ENCODE measurements at places on chromosomes 7 and 10. TPM values are rescaled to one million over a fixed set of nuclear protein-coding genes. Genes with fewer than 3 reads are reported as not detected.

RAB19 gene
- not detected for total RNA-seq

HOXA5 gene
- 7.4 TPM for total RNA-seq

DNA sequence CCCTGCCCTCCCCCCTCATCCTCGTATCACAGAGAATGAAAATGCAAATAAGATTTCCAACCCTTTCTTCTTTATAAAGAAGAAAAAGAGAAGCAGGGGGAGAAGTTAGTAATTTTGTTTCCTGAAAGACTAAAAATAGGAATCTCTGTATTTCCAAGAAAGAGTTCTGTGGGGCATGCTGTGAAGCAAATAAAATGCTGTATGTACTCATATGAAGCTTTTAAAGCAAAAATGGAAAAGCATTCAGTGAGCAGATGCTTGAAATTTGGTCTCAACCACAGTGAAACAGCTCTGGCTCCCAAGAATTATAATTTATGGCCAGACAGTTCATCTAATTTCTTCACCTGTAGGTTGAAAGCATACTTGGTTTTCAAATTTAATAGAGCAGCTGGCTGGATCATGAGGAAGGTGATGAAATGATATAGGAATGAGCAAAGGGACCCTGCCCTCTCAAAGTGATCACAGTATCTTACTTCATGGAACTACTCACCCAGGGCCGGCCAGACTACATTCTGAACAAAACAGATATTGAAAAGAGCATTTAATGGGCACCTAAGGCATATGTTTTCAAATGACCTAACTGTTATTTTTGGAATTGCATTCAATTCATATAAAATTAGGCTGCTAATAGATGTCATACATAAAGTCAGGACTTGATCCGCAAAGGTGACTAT, 31.4 kb downstream of the SVIL start:
- no peak for DNase-seq

- no peak for DNase-seq
These were observed 86.7 kb downstream of the MICU1 start for GRCh38 chr10:72539137-72539536.

- DNase-seq = no peak
These were observed 117.1 kb upstream of the DPP6 start for GRCh38 chr7:153935095-153935494.

GRCh38 chr7:105815576-105815975, 60.8 kb downstream of the ATXN7L1 start:
- no peak for DNase-seq

GRCh38 chr7:16268821-16269768, 152.2 kb downstream of the CRPPA start:
- peak; percentile 11 for DNase-seq

DIP2C gene
- 0.34 TPM for total RNA-seq

- no peak for DNase-seq
These were observed at the start of gene CRTAC1 for GRCh38 chr10:98030093-98030821. TSS of gene CRTAC1 (minus strand) at chr10:98030621. CDS start at chr10:98030472, 149 bp downstream.

DNA sequence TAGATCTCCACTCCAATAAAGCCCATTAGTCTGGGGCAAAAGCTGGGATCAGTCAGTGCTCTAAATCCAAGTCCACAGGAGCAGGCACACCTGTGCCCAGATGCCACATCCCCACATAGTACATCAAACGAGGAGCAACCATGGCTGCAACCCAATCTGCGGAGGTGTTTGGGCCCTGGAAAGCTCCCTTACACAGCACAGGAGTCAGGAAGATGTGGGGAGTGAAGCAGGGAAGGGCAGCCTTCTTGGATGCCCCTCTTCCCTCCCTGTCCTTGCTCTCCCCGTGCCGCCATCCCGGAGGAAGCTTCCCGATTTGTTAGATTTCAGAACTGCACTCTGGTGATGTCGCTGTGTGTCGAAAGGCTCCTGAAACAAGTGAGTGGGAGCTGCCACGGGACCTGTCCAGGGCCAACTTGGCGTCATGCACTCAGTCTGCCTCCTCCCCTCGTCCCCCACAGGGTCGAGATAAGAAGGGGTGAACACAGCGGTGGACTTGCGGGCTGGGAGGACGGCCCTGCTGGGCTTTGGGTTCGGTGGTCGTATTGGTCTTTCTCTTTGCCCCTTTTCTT, 230.6 kb upstream of the GRB10 start:
- no peak for DNase-seq

DNA sequence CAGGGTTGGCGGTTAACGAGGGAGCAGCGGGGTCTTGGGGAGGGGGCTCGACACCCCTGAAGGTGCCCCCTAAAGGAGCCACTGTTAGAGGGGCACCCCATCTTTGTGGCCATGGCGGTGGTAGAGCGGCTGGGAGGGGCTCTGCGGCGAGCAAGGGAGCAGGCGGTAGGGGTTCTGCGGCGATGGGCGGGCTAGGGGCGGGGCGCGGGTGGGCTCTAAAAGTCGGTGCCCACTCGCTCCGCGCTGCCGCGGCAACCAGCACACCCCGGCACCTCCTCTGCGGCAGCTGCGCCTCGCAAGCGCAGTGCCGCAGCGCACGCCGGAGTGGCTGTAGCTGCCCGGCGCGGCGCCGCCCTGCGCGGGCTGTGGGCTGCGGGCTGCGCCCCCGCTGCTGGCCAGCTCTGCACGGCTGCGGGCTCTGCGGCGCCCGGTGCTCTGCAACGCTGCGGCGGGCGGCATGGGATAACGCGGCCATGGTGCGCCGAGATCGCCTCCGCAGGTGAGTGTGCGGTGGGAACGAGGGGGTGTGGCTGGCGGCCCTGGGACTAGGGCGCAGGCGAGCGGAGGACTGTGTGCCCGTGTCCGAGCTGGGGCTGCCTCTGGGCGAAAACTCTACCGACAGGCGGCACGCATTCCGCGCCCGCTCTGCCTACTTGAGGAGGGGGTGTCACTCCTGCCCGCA, at the start of gene MEST:
Gene MEST (plus strand): TSS at position 245 of the 682 bp plus-strand sequence. CDS start 229 bp downstream, at position 474.
- no peak for DNase-seq

GRCh38 chr10:71332466-71332865, 13.4 kb downstream of the SLC29A3 start:
- DNase-seq = no peak

ZEB1 gene
- total RNA-seq = 20.6 TPM

DNA sequence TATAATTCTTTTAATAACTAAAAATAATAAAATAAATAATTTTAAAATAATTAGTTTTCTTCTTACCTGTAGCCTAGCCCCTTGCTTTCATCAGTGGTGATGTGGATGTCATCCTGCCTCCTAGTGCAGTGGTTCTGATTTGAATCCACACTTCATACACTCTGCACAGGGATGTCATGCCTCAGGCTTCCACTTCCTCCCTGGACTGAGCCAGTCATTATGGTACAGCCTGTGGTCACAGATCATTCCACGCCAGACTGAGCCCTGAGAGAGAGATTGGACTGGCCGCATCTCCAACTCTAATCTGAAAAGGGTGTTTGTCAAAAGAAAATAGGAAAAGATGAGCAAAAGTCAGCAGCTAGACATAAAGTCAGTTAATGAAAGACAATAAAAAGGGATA, 436.2 kb upstream of the IGFBP3 start:
- DNase-seq = no peak

NUTM2B gene
- 0.88 TPM for total RNA-seq

DNA sequence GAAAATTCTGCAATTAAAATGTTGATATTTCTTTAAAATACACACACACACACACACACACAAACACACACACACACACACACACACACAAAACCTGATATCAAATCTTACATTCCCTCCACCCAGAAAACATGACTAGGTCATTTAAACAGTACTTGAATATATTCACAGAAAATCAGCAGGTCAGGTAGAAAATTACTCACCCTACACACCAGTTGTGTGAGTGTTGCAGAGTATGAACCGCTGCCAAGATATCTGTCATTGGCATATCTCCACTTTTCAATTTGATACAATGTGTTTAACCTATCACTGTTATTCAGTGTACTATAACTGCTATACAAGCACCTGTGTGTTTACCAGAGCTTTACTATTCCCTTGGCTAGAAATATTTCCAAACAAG, 283.6 kb upstream of the LRRTM3 start:
- peak; percentile 29 for DNase-seq

SOSTDC1 gene
- total RNA-seq = not detected

DNA sequence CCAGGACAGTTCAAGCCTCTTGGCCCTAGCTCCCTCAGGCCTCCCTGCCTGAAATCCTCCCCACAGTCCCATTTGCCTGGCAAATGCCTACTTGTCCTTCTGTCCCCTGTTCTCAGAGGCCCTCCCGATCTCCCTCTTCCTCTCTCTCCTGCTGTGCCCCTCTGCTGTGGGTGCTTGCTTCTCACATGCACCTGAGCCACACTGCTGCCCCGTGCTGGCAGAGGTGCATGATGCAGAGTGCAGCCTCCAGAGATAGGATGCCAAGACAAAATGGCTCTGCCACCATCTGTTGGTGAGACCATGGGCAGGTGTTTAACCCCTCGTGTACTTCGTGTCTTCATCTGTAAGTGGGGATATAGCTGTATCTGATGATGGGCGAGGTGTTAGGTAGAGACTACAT, 158.4 kb downstream of the RGS10 start:
- no peak for DNase-seq

GNAT3 gene
- not detected for total RNA-seq

GRCh38 chr7:50687575-50688225, 95.0 kb downstream of the GRB10 start:
- DNase-seq = no peak

GATA3 gene
- 13.1 TPM for total RNA-seq

DNA sequence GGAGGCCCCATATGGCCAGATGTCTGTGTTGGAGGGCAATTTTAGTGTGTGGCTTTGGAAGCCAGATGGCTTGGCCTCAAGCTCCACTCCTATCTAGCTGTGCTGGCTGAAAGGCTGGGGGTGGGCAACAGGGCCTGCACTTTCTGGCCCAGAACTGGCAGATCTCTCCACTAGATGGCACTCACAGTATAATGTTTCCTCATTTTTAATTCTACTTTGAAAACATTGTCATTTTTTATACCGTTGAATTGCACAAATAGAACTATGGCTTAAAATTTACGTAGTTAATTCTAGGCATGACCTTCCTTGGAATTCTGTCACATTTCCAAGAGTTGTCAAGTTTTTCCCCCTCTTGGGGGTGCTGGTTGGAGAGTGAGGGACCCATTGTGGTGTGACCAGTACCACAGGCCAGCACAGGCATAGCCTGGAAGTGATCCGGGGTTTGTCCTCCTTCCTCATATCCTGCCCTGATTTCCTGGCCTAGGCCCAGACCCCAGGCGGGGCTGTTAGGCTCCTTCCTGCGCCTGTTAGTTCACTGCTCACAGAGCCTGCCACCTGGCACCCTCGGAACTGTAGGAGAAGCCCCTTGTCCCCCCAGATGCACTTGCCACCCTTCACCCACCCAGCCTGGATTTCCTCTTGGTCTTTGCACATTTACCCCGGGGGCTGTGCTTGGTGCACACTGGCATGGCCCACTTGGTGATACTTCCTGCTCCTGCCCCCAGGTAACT, 52.8 kb downstream of the ARHGAP22 start:
- DNase-seq = peak; percentile 53

KCNMA1 gene
- 16.4 TPM for total RNA-seq

ANKRD22 gene
- not detected for total RNA-seq

- peak; percentile 62 for DNase-seq
These were observed 301.6 kb upstream of the HPS1 start for GRCh38 chr10:98748298-98748697.

DNA sequence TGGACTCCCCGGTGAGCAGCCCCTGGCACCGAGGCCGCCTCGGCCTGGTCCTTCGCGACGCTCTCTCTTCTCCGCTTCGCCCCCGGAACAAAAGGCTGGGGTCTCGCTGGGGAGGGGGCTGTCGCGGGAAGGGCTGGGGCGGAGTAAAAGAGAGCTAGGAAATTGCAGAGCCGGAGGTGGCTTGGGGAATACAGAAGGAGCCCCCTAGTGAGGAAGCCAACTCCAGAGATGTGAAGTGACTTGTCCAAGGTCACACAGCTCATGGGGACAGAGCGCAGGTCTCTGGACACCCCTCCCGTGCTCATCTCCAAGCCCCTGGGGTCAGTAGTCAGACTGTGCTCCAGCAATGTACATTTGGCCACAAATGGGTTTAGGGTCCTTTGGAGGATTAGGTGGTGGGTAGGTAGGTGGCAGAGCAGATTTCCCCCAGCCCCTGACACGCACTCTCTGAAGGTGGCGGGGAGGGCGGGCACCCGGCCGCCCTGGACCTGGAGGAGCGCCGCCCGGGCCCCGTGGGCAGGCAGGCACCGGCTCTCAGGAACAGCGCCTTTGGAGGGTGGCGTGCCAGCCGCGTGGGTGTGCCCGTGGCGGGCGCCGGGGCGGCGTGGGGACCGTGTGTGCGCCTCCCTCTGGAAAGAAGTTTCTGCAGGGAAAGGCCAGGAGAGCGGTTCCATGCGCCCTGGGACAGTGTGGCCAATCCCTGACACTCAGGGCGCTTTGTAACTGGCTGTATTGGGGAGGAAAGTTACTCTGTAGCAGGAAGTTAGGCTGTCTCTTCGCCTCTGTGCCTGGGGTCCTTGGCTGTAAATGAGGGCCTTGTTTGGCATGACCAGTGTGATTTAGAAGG, 910 bp downstream of the WIPF3 start:
- DNase-seq = no peak

GRCh38 chr10:14621037-14621436, 153.7 kb downstream of the FAM107B start:
- DNase-seq = no peak

CDC14C gene
- not detected for total RNA-seq

MYH16 gene
- not detected for total RNA-seq

- DNase-seq = no peak
These were observed 47.7 kb upstream of the NRP1 start for GRCh38 chr10:33382216-33382600.

- no peak for DNase-seq
These were observed 1.4 kb downstream of the CCDC136 start for GRCh38 chr7:128793181-128793547.

DNA sequence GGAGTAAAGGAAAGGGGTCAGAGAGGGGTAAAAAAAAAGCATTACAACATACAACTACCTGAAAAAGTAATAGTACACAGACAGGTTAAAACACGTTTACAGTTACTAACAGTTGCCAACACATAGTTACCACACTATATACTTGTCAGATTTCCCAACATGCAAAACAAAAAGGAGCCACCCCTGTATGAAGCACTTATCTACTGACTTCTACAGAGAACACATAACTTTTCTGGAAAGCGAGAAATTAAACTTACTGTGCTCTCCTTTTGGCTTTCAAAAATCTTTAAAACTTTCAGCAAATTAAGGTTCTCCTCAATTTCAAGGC, 2.1 kb downstream of the ABI1 start:
- peak; percentile 83 for DNase-seq

SFTPA1 gene
- total RNA-seq = not detected

DNA sequence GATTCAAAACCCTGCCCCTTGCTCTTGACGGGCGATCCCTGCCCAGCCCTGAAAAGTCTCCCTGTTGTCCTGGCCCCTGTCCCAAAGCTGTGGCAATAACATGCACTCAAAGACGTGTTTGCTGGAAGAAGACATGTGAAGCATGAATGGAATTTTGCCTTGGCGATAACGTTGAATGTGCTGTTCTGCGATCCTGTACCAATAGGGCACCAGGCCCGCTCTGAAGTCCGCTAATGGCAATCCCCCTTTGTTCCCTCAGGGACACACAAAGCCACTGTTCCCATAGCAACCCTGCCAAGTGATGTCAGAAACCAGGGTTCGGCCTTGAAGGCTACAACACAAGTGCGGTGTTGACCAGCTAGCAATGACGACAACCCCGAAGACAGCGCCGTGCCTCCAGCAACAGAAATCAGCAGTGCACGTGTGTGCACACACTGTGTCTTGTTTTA, 284.6 kb downstream of the KLF6 start:
- peak; percentile 84 for DNase-seq

- DNase-seq = no peak
These were observed 5.1 kb downstream of the SYNPO2L start for GRCh38 chr10:73650537-73651331.

CALCR gene
- total RNA-seq = not detected

GRCh38 chr7:149883452-149883861, 9.7 kb downstream of the ATP6V0E2 start:
- peak; percentile 57 for DNase-seq

BAMBI gene
- 21.2 TPM for total RNA-seq

FEZF1 gene
- not detected for total RNA-seq

Data from MCF 10A (cell line).